Gastrocnemius medialis (tissue), 4 donors: ENCODE measurements at places on chromosomes 2 and 18. TPM values are rescaled to one million over a fixed set of nuclear protein-coding genes. Genes with fewer than 3 reads are reported as not detected.

CNDP1 gene
- total RNA-seq = not detected

SALL3 gene
- total RNA-seq = not detected

PROKR1 gene
- not detected for total RNA-seq

ARHGAP15 gene
- total RNA-seq = 1.2 TPM

PMAIP1 gene
- 0.27 TPM for total RNA-seq

SP140 gene
- not detected for total RNA-seq

BCL11A gene
- 1.0 TPM for total RNA-seq

CNTNAP5 gene
- total RNA-seq = not detected

ALLC gene
- not detected for total RNA-seq

HDLBP gene
- 446 TPM for total RNA-seq

TTC32 gene
- total RNA-seq = 19.6 TPM

STON1 gene
- total RNA-seq = 5.2 TPM

ELOA2 gene
- total RNA-seq = not detected

REG3A gene
- not detected for total RNA-seq

SCG2 gene
- total RNA-seq = not detected

TRIM54 gene
- total RNA-seq = 554 TPM

GALNT13 gene
- total RNA-seq = not detected

WIPF1 gene
- total RNA-seq = 3.1 TPM

AGBL5 gene
- total RNA-seq = 5.9 TPM

LBX2 gene
- total RNA-seq = not detected

SCYGR8 gene
- total RNA-seq = not detected

LYG2 gene
- not detected for total RNA-seq

CDK5R2 gene
- total RNA-seq = not detected

RHOB gene
- total RNA-seq = 696 TPM

FSIP2 gene
- not detected for total RNA-seq

VWC2L gene
- total RNA-seq = not detected

CD302 gene
- total RNA-seq = 10.3 TPM

UBE2E3 gene
- total RNA-seq = 87.2 TPM

CCBE1 gene
- total RNA-seq = 0.71 TPM

GDF7 gene
- 0.10 TPM for total RNA-seq

UGT1A6 gene
- total RNA-seq = not detected

PRSS56 gene
- total RNA-seq = 2.5 TPM

SPHKAP gene
- not detected for total RNA-seq

ESPNL gene
- not detected for total RNA-seq

ACMSD gene
- total RNA-seq = not detected

ALPP gene
- not detected for total RNA-seq

DYNAP gene
- not detected for total RNA-seq

SMYD1 gene
- 114 TPM for total RNA-seq

MBP gene
- 50.8 TPM for total RNA-seq

SCN7A gene
- 4.4 TPM for total RNA-seq

RAX gene
- not detected for total RNA-seq

LCT gene
- total RNA-seq = not detected

CELF4 gene
- total RNA-seq = not detected

SPR gene
- total RNA-seq = 71.0 TPM

SIX2 gene
- total RNA-seq = 65.5 TPM
